Brain microvascular endothelial cell (primary cell): ENCODE measurements at places on chromosomes 13 and 19.

DNA sequence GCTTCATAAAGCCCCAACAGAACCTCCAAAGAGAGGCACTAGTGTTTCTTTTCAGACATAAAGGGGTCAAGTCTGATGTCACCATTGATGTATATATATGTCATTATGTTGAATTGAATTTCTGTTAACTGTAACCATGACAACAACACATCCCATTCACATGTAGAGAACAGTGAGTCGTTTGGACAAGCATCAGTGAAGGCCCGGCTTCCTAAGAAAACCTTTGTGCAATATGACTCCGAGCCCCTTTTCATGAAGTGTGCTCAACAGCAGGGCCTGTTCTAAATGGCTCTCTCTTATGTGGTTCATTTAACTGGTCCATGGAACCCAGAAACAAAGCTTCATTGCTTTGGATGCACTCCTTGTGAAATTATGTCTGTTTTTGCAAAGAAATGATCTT, 67.2 kb upstream of the UBL3 start:
- DNase-seq: no peak

- peak; percentile 95 for DNase-seq
Measured at GRCh38 chr13:36163809-36164308, 32.7 kb upstream of the DCLK1 start.

GRCh38 chr19:29187676-29188075, 25.3 kb downstream of the UQCRFS1 start:
- DNase-seq: no peak

DNA sequence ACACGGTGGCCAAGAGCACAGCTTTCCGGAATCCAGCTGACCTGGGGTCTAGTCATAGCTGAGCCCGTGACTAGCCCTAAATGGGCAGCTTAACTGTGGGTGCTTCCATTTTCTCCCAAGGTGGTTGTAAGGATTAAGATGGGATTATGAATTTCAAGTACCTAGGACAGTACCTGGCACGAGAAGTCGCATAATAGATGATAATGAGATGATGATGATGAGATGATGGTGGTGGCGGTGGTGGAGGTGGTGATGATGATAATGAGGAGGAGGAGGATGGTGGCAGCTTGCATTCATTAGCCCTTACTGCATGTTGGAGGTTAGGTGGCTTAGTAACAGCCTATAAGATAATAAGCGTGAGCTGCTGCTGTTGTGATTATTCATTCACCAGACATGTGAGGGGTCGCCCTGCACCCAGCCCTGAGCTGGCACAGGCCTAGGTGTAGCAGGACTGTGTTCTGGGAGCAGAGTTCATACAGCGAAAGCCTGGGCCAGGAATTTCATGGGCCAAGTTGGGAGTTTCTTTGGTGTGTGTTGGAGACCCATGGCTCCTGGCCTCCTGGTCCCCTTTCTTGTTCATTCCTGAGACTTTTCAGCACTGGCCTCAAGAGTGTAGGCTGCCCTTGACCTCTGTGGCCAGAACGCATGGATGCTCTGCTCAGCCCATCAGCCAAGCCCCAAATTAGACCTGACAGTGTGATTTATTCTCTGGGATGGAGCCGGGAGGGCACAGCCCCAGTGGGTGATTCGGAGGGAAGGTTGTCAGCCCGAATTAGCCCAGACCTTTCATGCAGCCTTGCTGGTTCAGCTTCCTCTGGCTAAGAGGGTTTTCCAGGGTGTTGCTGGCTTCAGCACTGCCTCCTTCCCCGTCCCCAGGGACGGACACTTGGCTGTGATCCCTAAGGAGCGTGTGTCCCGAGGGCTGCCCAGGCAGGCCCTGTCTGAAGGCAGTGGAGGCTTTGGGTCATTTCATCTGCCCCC, 128.8 kb downstream of the SIPA1L3 start:
- peak; percentile 56 for DNase-seq

DNA sequence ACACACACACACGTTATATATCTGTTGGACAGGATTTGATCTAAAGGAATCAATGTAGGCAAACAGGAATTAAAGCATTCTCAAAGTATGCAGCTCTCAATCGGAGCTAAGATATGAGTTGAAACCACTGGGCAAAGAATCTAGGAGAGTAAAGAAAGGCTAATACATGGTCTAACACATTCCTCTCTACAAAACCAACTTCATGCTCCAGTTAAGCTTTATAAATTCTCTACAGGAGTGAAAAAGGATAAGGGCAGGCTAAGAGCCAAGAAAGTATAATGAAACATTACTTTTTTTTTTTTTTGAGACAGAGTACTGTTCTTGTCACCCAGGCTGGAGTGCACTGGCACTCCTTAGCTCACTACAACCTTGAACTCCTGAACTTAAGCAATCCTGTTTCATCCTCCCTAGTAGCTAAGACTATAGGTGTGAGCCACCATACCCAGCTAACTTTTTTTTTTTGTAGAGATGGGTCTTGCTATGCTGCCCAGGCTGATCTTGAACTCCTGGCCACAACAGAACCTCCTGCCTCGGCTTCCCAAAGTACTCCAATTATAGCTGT, 10.6 kb downstream of the FBXL3 start:
- DNase-seq: no peak

GRCh38 chr19:54154603-54155345, 4.7 kb downstream of the LENG1 start:
- no peak for DNase-seq

GRCh38 chr13:61170856-61171255, 244.8 kb downstream of the PCDH20 start:
- no peak for DNase-seq

- no peak for DNase-seq
Measured at GRCh38 chr13:39866722-39867121, 211.3 kb downstream of the COG6 start.

DNA sequence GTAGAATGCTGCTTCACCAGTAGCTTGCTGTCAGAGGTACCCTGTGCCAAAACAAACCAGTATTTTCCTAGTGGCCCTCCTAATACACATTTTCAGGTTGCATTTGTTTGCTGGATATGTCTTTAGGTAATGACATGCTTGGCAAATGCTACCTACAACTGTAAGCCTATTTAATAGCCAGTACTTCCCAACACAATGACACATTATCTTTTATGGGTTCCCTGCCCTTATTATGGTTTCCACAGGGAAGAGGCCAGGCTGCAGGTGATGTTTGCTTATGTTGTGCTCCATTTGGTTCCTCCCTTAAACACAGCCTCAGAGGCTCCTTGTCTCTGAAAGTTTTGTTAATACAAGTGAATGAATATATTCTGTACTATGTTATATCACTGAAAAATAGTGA, 24.7 kb downstream of the FRY start:
- no peak for DNase-seq

DNA sequence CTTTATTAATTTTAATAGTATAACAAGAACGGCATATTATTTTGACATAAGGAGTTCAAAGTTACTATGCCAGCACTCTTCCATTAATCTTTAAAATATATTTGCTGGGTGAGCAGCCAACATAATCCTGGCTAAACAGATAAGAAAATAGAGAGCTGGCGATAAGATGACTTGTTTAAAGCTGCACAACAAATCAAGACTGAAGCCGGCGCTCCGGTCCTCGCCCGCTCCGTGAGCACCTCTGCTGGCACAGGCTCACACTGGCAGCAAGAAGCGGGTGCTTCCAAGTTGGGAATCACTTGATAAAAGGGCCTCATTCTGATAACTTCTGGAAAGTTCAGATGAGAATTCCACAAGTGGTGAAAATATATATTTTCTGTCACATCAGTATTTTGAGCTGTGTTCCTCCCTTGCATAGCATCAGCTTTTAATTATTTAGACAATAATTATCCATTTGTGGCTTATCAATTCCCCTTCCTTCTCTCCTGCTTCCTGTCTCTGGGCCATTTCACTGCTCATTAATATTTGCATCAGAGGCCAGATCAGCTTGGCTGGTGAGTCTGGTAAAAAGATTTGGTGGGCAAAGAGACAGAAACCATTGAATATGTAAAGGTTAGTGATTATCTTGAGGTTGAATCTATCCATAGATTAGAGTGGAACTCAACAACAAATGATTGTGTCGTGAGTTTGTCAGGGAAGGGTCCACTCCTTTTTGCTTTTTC, 205.3 kb downstream of the MZT1 start:
- no peak for DNase-seq

GRCh38 chr19:15330801-15331418, 1.4 kb downstream of the BRD4 start:
- peak; percentile 69 for DNase-seq
